CD4-positive, alpha-beta T cell treated with Interleukin-6 at 100 ng/mL for 8 hours (primary cell): ENCODE measurements at places on chromosomes 3 and 15.

DNA sequence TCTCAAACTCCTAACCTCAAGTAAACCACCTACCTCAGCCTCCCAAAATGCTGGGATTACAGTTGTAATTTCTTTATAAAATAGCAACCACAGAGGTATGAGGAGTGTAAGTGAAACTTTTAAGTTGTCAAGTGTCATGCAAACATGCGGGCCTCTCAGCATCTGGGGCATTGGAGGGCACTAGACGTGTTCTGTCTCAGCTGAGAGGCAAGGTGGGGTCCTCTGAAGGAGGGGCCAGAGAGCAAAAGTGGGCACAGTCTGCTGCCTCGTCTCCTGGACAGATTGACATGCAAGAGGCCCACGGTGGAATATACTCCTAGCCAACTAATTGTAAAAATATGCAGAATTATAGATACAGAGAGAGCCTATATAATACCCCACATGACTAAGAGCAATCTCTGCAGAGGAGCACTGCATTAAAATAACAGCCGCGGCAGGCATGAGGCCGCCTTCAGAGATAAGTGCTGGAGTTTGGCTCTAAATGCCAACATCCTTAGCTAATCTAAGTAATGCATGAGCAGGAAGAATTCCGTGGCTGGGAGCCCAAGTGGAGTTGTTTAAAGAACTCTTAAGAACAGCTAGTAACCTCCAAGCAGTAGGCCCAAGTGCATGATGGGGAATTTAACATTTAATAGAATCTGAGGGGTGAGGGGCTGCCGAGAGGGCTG lies 87.8 kb upstream of the RNU6-1 start:
- DNase-seq = no peak

GRCh38 chr15:81001152-81002008 lies 657 bp downstream of the TLNRD1 start:
- peak; percentile 27 for DNase-seq

GRCh38 chr3:32457971-32458471 lies 44.6 kb downstream of the CMTM6 start:
- peak; percentile 80 for DNase-seq

- DNase-seq = no peak
Observed at GRCh38 chr3:13161771-13162535, 88.7 kb upstream of the IQSEC1 start.

DNA sequence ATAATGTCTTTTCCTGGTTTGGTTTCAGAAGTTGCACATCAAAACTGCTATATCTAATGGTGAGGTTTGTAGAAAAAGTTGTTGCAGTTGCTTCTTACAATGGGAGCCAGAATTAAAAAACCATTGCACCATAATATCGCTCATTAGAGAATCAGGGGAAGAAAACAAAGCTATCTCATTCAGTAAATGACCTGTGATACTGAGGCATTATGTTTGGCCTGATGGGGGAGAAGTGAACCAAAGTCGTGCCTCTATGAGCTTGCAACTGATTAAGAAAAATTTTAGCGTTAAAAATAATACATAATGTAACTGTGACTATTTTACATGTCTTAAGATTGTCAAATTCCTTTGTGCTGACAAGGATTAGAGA lies 60.2 kb upstream of the ARHGEF26 start:
- no peak for DNase-seq

GRCh38 chr3:148168347-148168746 lies 529.4 kb upstream of the AGTR1 start:
- no peak for DNase-seq

DNA sequence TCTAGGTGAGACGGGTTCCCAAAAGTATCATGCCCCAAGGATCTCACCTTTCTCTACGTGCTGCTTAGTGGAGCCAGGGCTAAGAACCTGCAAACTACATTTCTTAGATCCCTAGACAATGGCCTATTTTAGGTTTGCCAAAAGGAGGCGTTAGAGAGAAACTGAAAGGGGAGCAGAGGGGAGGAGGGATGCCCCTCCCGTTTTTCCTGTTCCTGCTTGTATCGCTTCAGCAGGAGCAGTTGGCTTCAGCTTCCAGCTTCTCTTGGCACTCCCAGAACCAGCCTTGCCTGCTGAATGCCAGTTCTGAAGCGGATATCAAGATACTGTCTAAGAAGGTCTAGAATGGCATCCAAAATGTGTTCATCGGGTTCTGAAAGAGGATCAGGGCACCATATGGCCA lies 58.4 kb upstream of the ABHD17C start:
- no peak for DNase-seq

DNA sequence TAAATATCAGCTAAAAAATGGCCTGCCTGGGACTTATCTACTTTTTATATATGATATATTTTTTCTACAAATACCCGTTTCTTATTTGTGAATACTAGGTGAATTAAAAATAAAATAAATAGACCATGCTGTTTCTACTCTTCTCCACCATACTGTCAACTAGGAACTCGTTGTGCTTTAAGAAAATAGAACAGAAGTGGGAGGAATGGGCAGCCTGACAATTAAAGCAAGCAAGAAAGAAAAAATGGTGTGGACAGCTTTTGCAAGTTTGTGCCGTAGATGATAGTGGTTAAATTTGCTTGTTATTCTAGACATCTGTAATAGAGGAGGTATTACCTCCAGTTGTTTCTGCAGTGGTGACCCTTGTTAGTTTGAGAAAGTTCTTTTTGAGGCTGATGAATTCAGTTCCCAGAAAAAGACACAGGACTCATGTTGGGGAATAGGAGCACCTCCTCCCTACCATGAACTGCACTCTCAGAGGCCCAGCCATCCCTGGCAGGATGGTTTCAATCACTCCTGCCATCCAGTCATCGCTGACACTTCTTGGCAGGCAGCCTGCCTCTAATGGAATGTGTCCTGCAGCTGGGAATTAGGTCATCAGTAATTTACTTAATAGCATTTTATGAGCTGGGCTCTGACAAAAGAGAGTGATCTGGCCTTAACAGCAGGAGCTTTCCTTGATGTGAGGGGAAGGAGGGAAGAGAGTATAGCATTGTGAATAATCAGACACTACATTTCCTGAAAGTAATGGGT lies 105.0 kb upstream of the GAP43 start:
- DNase-seq = no peak

DNA sequence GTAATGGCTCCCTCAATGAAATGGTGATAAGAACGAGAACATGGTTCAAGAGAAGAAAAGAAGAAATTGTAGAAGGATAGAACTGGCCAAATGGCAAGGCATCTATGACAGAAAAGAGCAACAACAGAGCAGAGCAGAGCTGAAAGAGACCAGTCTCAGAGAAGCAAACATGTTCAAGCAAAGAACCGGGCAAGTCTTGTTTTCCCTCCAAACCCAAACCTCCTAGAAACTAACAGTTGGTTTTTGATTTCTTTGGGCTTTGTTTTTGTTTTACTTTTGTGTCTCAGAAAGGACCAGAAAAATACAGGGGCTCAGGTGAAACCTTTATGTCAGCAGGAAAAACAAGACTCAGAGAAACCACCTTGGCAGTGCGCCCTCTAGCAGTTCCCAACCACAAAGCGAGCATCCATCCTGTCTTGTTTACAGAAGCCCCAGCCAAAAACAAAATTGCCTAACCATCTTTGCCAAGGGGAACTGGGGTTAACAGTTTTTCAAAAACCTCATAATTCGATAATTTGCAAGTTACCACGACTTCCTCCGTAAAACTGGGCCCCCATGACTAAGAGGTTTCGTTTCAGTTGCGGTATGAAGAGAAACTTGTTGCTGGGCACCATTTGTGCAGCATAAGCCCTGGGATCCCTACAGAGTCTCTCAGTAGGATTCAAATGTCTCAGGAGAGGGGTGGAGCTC lies 159.2 kb upstream of the SLC24A5 start:
- no peak for DNase-seq

DNA sequence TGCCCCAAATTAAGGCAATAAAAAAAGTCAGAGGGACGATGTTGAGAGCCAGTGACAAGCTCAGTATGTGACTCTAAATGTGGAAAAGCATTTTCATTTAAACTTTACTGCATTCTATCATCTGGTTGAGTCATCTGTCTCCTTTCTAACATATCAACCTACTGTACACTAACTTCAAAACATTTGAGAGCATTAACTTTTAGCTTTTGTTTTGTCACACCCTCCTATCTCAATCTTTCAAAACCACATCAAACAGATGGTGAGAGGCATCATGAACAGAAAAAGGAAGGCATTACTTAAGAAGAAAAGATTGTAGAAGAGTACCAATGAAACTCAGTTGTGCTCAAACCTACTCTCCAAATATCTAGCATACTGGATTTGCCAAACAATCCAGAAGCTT lies 4.8 kb downstream of the LRRC58 start:
- DNase-seq = peak; percentile 44

GRCh38 chr3:89617706-89618105 lies 510.3 kb downstream of the EPHA3 start:
- DNase-seq = no peak

DNA sequence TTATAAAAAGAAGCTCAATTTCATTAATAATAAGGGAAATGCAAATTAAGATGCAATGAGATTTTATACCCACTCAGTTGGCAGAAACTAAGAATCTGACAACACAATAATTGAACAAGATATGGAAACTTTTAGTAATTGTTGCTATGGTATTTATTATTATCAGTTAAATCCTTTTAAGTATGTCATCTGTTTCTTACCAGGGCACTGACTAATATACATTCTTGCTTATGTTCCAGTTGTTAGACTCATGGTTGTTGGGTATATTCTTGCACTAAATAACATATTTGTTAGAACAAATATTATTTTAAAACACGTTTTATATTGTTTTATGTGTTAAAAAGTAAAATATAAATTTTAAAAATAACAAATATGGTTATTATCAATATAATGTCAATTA lies 690.3 kb downstream of the MECOM start:
- no peak for DNase-seq

DNA sequence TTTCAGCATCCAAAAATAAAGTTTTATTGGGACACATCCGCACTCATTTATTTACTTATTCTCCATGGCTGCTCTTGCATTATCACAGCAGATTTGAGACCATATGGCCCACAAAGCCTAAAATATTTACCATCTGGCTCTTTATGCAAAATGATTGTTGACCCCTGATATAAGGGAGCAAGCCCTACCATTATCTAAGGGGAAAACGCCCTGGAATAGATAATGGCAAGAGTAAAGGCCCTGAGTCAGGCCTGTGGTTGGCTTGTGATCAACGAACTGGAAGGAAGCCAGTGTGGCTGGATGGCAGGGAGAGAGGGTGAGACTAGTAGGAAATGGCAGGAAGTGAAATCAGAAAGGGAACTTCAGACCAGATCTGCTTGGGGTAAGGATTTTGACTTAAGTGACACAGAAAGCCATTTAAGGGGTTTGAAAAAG lies 24.6 kb upstream of the DMXL2 start:
- no peak for DNase-seq

- no peak for DNase-seq
Observed at GRCh38 chr3:5948084-5948483, 760.6 kb downstream of the EDEM1 start.

- no peak for DNase-seq
Observed at GRCh38 chr15:67835297-67836133, 4.3 kb downstream of the RNU6-1 start.

- DNase-seq = no peak
Observed at GRCh38 chr15:78492872-78493271, 14.5 kb upstream of the HYKK start.

DNA sequence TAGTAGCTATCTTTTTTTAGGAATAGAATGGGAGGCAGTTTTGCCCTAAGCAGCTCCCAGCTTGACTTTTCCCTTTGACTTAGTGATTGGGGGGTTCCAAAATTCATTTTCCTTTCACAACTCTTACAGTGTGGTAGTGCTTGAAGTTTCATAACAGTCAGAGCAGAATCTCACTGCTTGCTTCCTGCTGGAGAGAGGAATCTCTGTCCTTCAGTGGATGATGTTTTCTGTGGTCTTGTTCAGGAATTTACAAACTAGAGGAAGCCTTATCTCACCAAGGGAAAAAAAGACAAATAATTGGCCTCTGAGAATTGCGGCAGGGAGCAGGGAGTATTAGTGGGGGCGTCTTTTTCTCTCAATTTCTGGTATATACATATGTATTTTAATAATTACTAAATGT lies 326.6 kb upstream of the C2CD4B start:
- no peak for DNase-seq

- no peak for DNase-seq
Observed at GRCh38 chr3:33590541-33590940, 127.5 kb downstream of the CLASP2 start.

GRCh38 chr3:174480767-174481166 lies 378.4 kb upstream of the NAALADL2 start:
- no peak for DNase-seq

GRCh38 chr3:34174740-34175139 lies 376.3 kb downstream of the PDCD6IP start:
- no peak for DNase-seq

GRCh38 chr3:133124511-133124910 lies 86.3 kb downstream of the TMEM108 start:
- no peak for DNase-seq

- no peak for DNase-seq
Observed at GRCh38 chr3:116077557-116077956, 367.7 kb downstream of the LSAMP start.

- no peak for DNase-seq
Observed at GRCh38 chr3:152404976-152405375, 136.2 kb downstream of the MBNL1 start.

DNA sequence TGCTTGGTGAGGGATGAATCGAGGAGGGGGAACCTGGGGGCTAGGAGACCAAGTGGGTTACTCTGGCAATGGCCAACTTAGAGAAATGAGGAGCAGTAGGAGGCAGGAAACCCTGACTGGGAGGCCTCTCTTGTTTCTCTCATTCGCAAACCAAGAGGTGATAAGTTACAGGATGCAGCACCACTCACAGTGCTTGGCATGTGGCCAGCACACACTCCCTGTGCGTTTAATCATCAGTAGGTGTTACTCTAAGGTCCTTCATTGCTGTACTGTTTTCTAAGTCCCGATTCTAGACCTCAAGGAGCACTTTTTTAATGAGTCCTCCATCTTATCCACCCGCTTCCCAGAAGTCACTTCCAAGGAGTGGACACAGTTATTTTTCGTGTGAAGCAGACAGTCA lies 314.1 kb upstream of the TRIM42 start:
- DNase-seq = no peak

DNA sequence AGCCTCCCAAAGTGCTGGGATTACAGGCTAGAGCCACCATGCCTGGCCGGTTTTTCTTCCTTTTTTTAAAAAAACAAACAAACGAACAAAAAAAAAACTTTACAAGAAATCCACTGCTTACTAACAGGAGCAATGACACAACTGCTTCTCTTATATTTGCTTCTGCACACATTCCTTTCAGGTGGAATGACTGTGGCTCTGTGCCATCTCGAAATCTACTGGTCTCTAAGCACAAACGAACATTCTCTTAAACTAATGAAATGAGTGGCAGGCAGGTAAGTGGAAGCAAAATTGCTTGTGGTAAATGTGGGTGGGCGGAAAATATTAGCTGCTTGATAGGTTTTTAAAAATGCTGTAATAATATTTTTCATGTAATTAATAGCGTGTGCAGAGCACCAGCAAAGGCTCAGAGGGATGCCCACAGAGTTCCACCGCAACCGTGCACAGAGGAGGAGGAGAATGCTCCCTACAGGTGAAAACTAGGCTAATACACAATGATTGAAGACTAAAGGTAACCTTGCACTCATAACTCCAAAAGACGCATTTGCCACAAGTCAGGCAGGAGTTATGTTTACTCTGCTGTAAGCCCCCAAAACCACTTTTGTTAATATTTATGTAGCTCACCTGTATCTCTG lies 77.4 kb downstream of the LSAMP start:
- DNase-seq = no peak

- no peak for DNase-seq
Observed at GRCh38 chr3:25962255-25962654, 172.4 kb downstream of the OXSM start.
